Sciatic nerve (tissue), 2 donors: ENCODE measurements at places on chromosomes 2 and 18.

DNA sequence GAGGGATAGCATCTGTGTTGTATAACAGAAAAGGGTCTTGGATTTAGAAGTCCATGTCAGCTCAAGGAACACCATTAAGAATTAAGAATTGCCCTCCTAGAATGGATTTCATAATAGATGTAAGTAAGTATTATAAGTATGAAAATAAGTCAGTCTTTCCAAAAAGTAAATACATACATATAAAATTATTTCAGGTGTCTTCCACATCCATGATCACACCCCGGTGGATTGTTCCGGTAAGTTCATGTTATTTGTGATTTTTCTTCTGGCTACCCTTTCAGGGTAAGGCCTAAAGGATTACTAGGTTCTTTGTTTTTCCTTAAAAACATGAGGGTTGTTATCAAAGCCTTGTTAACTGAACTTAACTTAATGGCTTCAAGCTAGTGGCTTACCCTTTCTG, 55.9 kb downstream of the TMEM185B start:
- DNase-seq, result no peak

GRCh38 chr2:152657043-152657442, 60.2 kb downstream of the PRPF40A start:
- DNase-seq, result no peak

DNA sequence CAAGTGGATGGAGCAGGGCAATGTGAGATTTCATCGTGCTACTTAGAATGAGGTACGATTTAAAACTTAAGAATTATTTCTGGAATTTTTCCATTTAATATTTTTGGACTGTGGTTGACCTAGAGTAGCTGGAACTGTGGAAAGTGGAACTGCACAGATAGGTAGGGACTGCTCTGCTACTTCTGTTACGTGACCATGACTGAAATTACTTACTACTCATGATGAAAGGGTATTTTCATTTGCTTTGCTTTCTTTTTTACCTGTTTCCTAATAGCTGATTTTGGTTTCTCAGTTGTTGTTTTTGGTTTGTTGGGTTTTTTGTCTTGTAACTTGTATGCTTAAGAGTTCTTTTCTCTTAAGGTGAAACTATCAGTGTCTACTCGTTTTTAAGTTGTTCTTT, 11.4 kb downstream of the UBE2E3 start:
- DNase-seq, result no peak

GRCh38 chr2:26175466-26176278, 2.8 kb downstream of the GAREM2 start:
- peak; percentile 39 for DNase-seq

DNA sequence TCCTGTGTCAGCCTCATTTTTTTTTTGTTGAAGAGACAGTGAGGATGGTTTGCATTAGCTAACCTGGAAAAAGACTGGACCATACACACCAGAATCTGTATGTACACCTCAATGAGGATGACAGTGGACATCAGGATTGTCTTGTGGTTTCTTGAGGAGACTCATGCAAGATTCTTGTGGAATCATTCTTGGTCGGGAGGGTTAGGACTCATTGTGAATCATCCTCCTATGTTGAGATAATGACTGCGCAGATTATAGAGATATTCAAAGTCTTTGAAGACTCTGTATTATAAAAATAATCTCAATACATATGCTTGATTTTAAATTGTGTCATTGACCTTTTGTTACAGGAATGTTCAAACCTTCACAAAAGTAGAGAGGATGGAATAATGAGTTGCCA, 49.1 kb upstream of the DOCK10 start:
- no peak for DNase-seq

DNA sequence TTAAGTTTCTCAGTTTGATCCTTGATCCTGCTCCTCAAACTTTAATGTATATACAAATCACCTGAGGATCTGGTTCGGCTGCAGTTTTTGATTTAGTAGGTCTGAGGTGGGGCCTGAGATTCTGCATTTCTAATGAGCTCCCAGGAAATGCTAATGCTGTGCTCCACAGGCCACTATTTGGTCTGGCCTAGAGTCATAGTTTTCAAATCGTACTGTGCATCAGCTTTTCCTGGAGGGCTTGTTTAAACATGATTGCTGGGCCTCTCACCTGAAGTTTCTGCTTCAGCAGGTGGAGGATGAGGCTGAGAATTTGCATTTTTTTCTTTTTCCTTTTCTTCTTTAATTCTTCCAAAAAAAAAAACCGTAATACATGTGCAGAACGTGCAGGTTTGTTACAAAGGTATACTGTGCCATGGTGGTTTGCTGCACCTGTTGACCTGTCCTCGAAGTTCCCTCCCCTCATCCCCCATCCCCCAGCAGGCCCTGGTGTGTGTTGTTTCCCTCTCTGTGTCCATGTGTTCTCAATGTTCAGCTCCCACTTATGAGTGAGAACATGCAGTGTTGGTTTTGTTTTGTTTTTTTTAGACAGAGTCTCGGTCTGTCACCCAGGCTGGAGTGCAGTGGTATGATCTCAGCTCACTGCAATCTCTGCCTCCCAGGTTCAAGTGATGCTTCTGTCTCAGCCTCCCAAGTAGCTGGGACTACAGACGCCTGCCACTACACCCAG, 42.2 kb upstream of the CD28 start:
- DNase-seq, result no peak
